Transverse colon (tissue), 4 donors: ENCODE measurements at places on chromosomes 3 and 15. TPM values are rescaled to one million over a fixed set of nuclear protein-coding genes. Genes with fewer than 3 reads are reported as not detected.

The ITIH3 gene
- not detected for total RNA-seq

The ALG3 gene
- 46.4 TPM for total RNA-seq

The TRIM71 gene
- not detected for total RNA-seq

The ALPK3 gene
- total RNA-seq: 1.7 TPM

The CCNL1 gene
- 326 TPM for total RNA-seq

The OR4F15 gene
- not detected for total RNA-seq

The PLD1 gene
- 84.2 TPM for total RNA-seq

The FSIP1 gene
- 1.9 TPM for total RNA-seq

The AADAC gene
- 0.95 TPM for total RNA-seq

The PPP1R14D gene
- total RNA-seq: 118 TPM

The C3orf62 gene
- 13.5 TPM for total RNA-seq

The FEZF2 gene
- not detected for total RNA-seq

The HDC gene
- total RNA-seq: not detected

The GLDN gene
- not detected for total RNA-seq

The BOC gene
- 68.3 TPM for total RNA-seq

The ADGRG7 gene
- 10.8 TPM for total RNA-seq

The ZNF197 gene
- total RNA-seq: 8.2 TPM

The AMIGO3 gene
- 0.79 TPM for total RNA-seq

The MYRIP gene
- 2.6 TPM for total RNA-seq

The LRRIQ4 gene
- total RNA-seq: not detected

The GCSAM gene
- 0.64 TPM for total RNA-seq

The CNOT10 gene
- total RNA-seq: 34.6 TPM

The PLS1 gene
- total RNA-seq: 336 TPM

The SPINK8 gene
- total RNA-seq: not detected

The ZNF80 gene
- total RNA-seq: not detected

The APOD gene
- 3.4 TPM for total RNA-seq

The BCL2A1 gene
- not detected for total RNA-seq

The TOPAZ1 gene
- total RNA-seq: not detected
